ENCODE measurements at places on chromosomes 3 and 15.

DNA sequence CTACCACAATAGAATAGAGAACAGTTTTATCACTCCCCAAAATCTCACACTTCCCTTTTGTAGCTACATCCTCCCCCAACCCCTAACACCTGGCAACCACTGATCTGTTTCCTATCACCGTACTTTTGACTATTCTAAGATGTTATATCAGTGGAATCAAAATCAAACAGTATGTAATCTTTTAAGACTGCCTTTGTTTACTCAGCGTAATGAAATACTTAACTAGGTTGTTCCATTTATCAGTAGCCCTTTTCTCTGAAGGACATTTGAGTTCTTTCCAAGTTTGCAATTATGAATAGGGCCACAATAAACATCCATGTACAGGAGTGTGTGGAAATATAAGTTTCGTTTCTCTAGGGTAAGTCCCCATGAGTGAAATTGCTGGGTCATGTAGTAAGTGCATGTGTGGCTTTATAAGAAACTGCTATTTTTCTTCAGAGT lies 372.3 kb downstream of the SV2B start:
- DNase-seq: peak; percentile 17

GRCh38 chr3:53744351-53744750 lies 101.9 kb downstream of the CHDH start:
- no peak for DNase-seq

DNA sequence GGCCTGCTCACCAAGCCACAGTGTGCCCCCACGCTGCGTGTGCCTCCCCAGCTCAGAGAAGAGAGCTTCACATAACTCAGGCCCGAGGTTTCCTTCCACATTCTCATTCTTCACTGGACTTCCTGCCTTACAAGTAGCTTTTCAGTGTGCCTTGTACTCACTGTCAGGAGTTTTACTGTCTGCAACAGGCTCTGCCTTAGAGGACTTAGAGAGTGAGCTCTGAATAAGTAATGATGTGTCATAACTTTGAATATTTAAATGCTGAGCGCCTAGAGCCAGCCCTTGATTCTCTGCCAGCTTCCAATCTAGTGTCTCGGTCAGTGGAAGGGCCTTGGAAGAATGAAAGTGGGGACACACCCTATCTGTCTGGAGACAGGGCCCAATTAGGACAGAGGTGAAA lies 41.8 kb downstream of the ITGB5 start:
- no peak for DNase-seq

GRCh38 chr15:23566651-23567050 lies 1.2 kb downstream of the MKRN3 start:
- DNase-seq: no peak

DNA sequence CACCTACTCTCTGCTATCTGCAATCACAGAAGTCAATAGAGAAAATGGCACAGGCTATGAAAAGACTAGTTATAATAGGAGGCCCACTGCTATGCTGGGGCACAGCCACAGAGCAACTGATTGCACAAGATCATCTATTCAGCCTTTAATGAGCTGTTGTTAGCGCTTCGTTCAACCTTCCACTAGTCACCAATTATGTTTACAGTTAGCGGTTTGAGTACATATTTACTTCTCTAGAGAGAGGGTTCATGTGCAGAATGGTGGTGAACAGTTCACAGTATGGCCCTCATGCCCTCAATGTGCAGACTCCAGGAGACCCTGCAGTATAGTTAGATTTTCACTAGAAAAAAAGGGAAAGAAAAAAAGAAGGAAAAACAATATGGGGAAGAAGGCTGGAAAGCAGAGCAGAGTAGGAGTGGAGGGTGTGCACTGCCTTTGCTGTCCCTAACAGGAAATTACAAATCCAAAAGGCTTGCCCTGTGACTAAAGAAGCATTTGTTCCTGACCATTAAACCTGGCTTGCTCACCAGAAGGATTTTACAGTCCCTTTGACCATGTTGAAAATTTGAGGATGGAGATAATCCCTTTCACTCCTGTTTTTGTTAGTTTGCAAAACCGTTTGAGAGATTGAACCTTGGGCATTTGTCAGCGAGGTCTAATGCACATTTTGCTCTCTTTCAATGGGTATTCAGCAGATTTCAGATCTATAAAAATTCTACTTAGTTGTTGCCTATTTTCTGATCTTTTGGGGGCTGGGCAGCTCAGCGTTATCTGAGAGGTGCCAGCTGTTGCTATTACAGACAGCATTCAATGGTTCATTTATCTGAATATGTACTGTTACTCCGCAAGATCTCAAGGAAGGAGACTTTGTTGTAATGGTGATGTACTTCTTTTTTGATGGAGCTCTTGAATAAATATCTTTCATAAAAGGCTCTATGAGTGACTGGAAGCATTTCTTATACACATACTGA lies 296.1 kb downstream of the LSAMP start:
- no peak for DNase-seq

GRCh38 chr3:153967260-153967659 lies 153.9 kb upstream of the ARHGEF26 start:
- no peak for DNase-seq

- no peak for DNase-seq
These were observed 165.7 kb downstream of the MAGI1 start for GRCh38 chr3:65873028-65873427.

DNA sequence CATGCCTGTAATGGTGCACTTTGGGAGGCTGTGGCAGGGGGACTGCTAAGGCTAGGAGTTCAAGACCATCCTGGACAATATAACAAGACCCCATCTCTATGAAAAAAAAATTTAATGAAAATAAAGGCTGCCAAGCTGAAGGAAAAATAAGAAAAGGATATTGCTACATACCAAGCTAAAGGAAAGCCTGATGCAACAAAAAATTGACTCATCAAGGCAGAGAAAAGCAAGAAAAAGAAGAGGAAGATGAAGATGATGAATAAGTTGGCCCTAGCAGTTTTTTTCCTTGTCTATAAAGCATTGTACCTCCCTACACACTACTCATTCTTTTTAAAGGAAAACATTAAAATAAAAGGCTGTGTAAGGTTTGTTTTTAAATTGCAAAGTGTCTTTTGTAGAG lies 441.9 kb upstream of the MDFIC2 start:
- DNase-seq: no peak

DNA sequence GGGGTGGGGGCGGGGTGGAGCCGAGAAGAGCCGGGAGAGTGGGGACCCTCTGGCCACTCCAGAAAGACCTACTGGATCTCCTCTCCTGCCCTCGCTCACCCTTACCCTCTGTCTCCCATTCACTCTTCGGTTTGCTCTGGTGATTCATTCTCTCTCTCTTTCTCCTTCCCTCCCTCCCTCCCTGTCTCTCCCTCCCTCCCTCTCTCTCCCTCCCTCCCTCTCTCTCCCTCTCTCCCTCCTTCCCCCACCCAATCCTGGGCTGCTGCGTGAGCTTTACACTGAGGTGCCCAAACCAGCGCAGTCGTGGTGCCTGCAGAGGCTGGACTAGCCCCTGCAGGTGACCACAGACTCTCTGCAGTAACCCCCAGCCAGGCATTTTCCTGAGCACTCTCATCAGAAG lies 32.2 kb upstream of the ADAMTS17 start:
- DNase-seq: no peak

- no peak for DNase-seq
These were observed 71.2 kb downstream of the CYP19A1 start for GRCh38 chr15:51267051-51267702.

GRCh38 chr3:106333911-106334618 lies 465.3 kb upstream of the CBLB start:
- peak; percentile 33 for DNase-seq

GRCh38 chr3:74592359-74592758 lies 22.1 kb downstream of the CNTN3 start:
- no peak for DNase-seq

DNA sequence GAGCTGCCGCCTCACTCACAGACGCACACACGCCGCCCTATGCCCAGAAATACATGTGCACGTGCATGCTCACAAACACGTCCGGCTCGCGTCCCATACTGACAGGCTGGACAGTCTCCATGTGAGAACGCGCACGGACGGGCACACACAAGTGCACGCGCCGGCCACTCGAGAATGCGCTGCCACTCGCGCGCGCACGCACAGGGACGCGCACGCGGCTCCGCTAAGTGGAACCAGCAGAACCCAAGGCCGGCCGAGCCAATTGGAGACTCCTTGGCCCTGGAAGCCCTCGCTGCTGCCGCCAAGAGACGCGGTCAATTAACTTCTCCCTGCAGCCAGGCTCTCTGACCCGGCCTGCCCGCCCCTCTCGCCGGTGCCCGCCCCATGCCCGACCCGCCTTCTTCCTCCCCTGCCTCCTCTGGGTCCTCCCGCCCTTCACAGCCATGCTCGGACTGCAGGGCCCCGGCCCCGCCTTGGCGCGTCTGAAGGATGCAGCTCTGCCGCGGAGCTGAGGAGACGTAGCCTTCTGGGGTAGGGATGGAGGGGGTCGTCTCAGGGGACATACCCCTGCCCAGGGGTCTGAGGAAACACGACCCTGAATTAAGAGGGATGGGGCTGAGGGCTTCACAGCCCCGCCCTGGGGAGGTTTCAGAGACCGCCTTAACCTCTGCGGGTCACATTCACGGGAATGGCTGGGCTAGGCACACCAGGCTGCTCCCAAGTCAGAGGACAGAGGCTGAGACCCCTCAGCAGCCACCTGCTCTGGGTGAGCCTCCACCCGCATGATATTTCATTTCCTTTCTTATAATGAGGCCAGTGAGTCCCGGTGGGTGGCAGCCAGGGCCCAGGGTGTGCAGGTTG lies 15.0 kb downstream of the PTH1R start:
- no peak for DNase-seq

All from CD4-positive, alpha-beta T cell treated with Interleukin-17A for 4 hours (primary cell).